ENCODE measurements at places on chromosomes 11 and 22.
A peak's percentile ranks its signal among the peaks of the same experiment; 100 is the strongest.

DNA sequence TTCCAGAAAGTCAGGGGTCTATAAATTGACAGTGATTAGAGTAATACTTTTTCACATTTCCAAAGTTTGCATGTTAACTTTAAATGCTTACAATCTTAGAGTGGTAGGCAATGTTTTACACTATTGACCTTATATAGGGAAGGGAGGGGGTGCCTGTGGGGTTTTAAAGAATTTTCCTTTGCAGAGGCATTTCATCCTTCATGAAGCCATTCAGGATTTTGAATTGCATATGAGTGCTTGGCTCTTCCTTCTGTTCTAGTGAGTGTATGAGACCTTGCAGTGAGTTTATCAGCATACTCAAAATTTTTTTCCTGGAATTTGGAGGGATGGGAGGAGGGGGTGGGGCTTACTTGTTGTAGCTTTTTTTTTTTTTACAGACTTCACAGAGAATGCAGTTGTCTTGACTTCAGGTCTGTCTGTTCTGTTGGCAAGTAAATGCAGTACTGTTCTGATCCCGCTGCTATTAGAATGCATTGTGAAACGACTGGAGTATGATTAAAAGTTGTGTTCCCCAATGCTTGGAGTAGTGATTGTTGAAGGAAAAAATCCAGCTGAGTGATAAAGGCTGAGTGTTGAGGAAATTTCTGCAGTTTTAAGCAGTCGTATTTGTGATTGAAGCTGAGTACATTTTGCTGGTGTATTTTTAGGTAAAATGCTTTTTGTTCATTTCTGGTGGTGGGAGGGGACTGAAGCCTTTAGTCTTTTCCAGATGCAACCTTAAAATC, 5.3 kb downstream of the MALAT1 start:
- no peak for DNase-seq

- no peak for DNase-seq
Observed at GRCh38 chr11:61847914-61848581, 19.9 kb downstream of the FADS2 start.

DNA sequence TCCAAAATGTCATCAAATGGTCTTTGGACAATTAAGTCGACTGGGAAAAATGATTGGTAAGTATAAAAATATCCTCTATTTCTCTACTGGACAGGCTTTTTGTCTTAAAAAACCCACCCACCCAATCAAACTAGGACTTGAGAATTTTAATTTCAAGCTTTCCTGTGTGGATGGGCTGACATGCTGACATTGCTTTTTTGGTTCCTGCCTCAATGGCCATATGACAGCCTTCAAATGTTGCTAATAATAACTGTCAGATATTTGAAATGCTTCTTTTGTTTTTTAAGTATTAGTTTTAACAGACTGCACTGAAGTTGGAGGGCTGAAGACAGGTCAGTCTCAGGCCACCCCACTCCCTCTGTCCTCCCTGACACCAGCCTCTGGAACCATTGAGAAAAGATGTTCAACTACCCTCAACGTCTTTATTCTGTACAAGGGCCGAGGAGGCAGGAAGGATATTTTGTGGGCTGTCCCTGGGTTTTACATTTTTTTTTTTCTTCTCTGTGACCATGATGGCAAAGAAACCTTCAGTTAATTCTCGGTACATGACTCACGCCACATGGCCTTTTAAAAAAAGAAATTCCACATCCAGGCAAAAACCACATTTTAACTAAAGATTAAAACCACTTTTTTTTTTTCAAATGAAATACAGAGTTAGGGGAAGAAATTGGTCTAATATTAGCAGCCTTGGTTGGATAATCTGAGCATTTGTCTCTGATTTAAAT, 130.4 kb downstream of the SLC1A2 start:
- DNase-seq: no peak

- no peak for DNase-seq
Observed at GRCh38 chr11:11789735-11790369, 51.9 kb upstream of the USP47 start.

- DNase-seq: no peak
Observed at GRCh38 chr11:112958670-112959069, 2.5 kb upstream of the NCAM1 start.

DNA sequence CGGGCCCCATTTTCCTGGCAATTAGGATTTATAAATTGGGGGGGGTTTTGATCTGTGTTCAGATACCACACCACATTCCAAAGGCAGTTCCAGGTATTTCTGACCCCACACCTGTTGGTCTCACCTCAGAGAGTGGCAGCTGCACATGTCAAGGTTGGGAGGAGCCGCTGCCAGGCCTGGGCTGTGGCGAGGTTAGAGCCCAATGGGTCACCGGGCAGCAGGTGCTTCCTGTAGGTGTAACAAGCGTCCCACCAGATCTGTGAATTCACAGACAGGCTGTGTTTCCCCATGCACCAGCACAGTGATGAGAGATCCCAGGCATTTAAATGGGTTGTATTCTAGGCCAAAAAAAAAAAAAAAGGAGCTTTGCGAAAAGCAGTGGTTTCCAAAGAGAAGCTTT, 58.6 kb downstream of the CABIN1 start:
- DNase-seq: no peak

GRCh38 chr11:61541598-61541997, 33.0 kb downstream of the LRRC10B start:
- DNase-seq: peak; percentile 75

DNA sequence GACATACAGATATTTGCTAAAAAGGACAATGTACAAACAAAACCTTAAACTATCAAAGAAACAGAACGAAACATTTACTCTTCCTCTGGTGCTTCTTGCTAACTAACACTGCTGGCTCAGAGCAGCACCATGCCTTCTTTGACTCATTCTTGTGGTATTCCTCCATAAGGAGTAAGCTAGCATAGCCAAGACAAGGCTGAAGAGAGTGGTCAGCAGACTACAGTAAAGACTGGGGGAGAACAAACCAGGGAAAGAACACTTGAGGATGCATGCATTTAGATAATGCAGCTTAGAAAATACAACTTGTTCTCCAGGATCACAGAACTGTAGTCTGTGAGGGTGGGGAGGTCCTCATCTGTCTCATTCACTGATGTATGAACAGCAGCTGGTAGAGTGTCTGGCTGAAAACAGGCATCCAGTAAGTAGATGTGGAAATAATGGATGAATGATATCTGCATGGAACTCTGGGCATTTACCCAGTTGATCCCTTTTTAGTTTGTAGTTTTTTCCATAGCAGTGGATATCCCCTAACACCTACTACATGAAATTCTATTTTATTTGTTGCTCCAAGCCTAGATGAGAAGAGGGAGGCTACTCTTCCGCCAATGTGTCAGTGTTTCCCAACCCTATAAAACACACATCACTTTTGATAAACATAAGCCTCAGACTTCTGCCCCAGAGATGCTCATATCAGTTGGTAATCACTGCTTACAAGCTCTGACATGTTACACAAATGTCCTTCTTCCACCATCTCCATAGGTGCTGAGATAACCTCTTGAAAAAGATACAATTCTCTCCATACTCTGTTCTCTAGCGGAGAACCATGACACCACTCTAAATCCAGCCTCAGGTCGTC, 7.3 kb downstream of the SNX19 start:
- DNase-seq: no peak

DNA sequence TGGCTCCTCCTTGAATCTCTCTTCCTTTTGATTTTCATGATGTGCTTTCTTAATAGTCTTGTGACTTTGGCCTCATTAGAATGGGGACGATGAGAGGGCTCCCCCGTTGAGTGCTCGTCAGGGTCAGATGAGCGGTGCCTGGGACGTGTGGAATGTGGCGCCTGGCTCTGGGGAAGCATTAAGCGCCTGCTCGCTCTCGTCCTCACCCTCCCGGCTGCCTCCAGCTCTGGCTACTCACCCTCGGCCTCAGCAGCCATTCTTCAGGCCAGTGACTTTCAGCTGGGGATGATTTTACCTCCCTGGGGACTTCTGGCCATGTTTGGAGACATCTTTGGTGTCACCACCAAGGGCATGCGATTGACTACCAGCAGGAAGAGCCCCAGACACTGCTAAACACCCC, 69.7 kb downstream of the RPS6KA4 start:
- DNase-seq: peak; percentile 59

- no peak for DNase-seq
Observed at GRCh38 chr11:47797633-47798032, 30.5 kb upstream of the FNBP4 start.

DNA sequence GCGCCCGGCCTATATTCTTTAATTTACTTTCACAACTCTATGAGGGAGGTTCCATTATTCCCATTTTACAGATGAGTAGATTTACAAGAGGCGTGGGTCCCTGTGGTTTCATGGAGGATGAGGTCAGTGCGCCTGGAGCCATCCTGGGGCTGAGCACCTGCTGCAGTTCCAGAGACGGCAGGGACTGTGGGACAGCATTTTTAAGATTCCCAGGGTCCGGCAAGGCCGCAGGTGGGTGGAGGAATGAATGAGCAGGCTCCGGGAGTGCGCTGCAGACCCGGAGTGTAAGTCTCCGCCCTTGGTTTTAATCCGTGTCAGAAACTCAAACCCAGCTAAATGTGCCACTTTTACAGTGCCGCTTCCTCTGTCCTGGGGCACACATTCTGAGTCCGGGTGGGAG, 4.1 kb upstream of the CHRM1 start:
- DNase-seq: peak; percentile 93

DNA sequence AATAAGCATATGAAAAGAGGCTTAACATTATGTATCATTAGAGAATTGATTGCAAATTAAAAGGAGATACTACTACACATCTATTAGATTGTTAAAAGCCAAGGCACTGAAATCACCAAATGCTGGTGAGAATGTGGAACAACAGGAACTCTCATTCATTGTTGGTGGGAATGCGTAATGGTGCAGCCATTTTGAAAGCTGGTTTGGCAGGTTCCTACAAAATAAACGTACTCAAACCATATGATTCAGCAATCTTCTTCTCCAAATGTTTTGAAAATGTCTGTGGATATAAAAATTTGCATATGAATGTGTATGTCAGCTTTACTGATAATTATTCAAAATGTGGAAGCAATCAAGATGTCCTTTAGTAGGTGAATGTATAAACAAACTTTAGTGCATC, 176.4 kb upstream of the PLET1 start:
- no peak for DNase-seq

DNA sequence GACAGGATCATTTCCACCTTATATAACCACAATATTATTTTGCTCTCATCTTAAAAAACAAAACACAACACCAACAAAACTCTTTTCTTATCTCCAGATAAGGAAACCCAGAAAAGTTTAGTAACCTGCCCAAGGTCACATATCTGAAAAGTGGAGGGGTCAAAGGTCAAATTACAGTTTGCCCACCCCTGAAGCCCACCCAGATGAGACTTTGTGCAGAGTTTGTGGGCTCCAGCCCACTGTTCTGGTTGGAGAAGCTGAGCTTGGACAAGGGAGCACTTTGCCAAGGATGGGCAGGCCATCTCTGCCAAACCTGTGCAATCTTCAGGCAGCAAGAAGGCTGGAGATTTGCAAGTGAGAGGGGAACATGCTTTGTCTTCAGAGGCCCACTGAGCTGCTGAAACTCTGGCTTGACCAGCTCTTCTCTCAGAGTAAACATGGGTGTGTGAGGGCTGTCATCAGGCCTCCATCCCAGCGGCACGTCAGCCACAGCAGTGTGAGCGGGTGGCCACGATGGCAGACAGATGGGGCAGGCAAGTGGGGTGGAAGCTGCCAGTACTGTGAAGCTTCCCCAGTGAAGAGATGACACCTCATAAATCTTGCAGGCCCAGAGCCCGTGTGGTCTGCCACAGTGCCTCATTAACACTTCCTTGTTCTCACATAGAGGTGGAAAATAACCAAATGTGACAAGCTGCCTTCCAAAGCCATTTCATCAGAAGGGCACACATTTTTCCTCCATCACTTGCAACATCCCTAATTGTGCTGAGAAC, 111.8 kb downstream of the CCDC81 start:
- DNase-seq: peak; percentile 12

- no peak for DNase-seq
Observed at GRCh38 chr11:79600711-79601110, 159.9 kb upstream of the TENM4 start.

DNA sequence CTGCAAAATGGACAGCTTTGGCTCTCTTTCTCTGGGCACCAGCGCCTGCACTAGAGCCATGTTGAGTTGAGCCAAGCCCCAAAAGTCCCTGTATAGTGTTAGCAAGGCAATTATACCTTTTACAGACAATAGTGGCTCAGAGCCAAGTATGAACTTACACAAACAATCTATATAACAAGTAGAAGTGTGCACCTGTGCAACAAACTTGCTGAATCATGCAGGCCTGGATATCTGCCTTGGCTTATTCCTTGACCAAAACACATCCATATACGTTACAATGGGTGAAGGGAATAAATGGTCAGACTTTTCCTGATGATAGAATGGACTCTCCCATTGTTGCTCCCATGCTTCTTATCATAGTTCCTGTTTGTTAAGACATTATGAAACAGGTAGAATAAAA, 3.8 kb upstream of the OR52I2 start:
- no peak for DNase-seq

DNA sequence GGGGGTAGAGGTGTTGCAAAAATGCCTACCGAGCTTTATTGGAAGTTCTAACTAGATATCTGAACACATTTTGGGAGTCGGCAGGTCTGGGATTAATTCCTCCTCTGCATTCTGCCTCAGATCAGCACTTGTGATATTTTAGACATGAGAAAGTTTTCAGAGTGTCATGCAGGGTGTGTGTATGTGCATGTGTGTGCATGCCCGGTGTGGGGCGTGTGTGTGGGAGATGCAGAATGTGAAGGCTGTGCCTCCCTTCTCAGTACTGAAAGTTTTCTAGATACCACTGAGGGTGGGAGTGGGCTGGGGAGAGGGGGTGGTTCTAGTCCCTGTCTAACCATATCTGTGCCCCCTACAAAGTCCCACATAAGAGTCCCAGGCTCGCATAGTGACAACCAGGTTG, 180.0 kb upstream of the NTM start:
- no peak for DNase-seq

DNA sequence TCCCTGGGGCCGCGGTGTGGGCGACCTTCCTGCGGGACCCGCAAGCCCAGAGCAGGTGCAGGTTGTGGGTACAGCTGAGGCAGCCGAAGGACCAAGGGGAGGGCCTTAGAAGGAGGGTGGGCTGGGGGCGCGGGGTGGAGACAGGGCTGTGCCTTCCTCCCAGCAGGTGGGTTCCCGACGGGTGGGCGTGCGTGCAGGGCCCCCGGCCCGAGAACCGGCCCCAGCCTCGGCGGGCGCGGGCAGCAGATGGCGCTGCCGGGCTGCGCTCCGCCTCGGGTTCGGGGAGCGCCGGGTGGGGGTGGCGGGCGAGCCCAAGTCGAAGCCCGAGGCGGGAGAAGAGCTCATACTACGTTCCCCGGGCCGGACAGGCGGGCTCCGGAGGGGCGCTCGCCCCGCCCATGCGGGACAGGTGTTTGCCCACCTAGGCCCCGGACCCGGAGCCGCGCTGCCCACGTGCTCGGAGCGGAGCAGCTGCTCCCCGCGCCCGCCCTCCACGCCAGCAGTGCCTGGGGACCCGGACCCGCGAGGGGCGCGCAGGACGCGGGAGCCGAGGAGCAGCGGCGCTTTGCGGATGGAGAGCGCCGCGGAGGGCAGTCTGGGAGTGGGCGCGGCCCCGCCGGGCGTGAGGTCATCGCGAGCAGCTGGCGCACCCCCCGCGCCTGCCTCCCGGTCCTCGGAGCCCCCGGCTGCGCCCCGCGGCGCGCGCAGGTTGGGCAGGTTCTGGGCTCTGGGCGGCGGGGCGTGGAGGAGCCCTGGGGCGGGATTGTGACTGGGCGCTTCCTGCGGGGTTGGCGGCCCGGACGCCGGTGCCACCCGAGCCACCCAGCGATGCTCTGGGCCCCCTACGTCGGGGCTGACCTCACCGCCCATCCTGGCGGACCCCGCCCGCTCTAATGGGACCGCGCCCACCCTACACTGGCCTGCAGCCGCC, 25.3 kb downstream of the DUSP8 start:
- peak; percentile 54 for DNase-seq

- DNase-seq: no peak
Observed at GRCh38 chr11:47067401-47067800, 109.3 kb downstream of the ARFGAP2 start.
